ENCODE measurements at places on chromosomes 7 and 10.

DNA sequence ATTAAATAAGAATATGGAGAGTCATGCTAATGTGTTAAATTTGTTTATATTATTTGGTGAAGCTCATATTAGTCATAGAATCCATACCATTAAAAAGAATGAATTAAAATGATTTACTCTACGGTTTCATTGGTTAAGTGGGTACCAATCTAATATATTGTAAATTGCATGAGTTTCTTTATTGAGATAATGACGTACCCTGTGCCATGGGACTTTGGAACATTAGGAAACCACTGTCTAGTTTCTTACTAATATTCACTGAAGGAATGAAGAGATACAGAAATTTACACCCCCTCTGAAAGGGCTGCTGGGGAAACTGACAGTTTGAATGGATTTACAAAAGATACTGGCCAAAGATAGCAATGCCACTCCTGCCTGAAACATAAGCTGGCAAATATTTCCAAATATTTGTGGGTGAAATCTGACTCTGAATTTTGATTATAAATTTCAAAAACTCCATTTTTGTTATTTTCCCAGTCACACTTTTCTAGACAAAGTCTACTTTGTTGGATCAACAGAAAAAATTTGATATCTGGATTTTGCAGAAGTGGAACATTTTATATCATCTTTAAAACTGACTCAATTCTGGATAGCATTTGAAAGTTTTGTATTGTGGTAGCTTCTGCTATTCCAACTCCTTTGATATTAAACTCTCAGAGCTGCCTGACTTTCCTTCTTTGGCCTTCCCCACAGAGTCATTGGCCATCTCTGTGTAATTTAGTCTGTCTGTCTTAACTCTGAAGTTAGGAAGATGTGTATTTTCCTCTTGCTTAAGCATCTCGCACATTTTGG lies 22.3 kb downstream of the MDFIC start:
- H3K36me3 ChIP-seq, result peaks cover 18% of the 10 kb centered on the region
- DNase-seq, result no peak
- peak overlapping the region; percentile 53 for H3K4me3 ChIP-seq
- H3K4me1 ChIP-seq, result peaks cover 9% of the 10 kb centered on the region
- peak overlapping the region; percentile 54 for H3K27ac ChIP-seq
- H3K27me3 ChIP-seq, result no peaks in the 10 kb centered on the region

DNA sequence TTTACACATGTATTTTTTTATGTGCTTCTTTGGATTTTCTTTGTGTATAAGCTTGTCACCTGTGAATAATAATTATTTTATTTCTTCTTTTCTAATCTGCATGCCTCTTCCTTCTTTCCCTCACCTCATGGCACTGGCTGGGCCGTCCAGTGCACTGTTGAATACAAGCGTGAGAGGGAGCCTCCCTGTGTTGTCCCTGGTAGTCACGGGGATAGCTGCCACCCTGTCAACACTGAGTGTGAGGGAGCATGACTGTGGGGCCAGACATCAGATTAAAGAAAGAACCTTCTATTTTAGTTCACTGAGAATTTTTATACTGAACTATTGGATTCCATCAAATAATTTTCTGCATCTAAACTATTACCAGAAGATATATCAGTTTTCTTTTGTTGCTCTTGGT lies 187.9 kb downstream of the CDC14C start:
- DNase-seq, result no peak
- no peaks in the 10 kb centered on the region for H3K4me1 ChIP-seq
- no peak overlapping the region for H3K4me3 ChIP-seq

- H3K4me1 ChIP-seq, result peaks cover 32% of the 10 kb centered on the region
- no peak overlapping the region for H3K4me3 ChIP-seq
- H3K27me3 ChIP-seq, result no peaks in the 10 kb centered on the region
Measured at GRCh38 chr10:91607646-91608403, 25.0 kb downstream of the PPP1R3C start.

GRCh38 chr10:23367896-23368595 lies 23.4 kb upstream of the C10orf67 start:
- peaks cover 17% of the 10 kb centered on the region for H3K4me1 ChIP-seq
- no peak overlapping the region for H3K4me3 ChIP-seq
- DNase-seq, result no peak
- no peaks in the 10 kb centered on the region for H3K36me3 ChIP-seq
- no peak overlapping the region for H3K27ac ChIP-seq

DNA sequence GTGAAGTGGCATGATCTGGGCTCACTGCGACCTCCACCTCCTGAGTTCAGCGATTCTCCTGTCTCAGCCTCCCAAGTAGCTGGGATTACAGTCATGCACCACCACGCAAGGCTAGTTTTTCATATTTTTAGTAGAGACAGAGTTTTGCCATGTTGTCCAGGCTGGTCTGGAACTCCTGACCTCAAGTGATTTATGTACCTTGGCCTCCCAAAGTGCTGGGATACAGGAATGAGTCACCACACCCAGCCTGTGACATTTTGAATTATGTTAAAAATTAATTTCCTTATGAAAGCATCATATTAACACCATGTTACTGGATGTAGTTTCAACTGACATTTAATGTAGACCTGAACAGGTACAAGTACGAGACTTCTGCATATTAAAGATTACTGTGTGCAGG lies 24.3 kb downstream of the ABCB4 start:
- H3K4me1 ChIP-seq, result peaks cover 7% of the 10 kb centered on the region
- no peak overlapping the region for H3K4me3 ChIP-seq
- DNase-seq, result no peak
- H3K36me3 ChIP-seq, result no peaks in the 10 kb centered on the region
- no peak overlapping the region for H3K27ac ChIP-seq
- H3K27me3 ChIP-seq, result no peaks in the 10 kb centered on the region

DNA sequence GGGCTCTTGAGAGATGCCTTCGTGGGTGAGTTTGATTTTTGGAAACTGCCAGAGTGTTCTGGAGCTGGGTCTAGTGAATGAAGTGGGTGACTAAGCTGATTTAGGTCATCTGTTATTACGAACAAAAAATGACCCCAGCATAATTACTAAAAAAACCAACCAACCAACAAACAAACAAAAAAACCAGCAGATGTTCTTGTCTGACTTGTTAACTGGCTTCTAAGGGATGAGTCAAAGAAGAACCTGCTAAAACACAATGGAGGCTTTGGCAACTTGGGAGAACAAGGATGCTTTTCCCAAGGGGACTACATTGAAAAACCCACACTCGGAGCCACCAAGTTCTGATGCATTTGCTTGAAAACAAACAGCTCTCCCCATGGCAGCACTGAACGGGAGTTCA lies 11.5 kb downstream of the TACR2 start:
- no peak overlapping the region for H3K4me3 ChIP-seq
- H3K36me3 ChIP-seq, result peaks cover 11% of the 10 kb centered on the region
- DNase-seq, result no peak
- H3K4me1 ChIP-seq, result peaks cover 9% of the 10 kb centered on the region

- H3K4me1 ChIP-seq, result no peaks in the 10 kb centered on the region
- no peaks in the 10 kb centered on the region for H3K27me3 ChIP-seq
- no peak for DNase-seq
- H3K36me3 ChIP-seq, result no peaks in the 10 kb centered on the region
Measured at GRCh38 chr7:107068156-107068555, 23.7 kb downstream of the PRKAR2B start.

DNA sequence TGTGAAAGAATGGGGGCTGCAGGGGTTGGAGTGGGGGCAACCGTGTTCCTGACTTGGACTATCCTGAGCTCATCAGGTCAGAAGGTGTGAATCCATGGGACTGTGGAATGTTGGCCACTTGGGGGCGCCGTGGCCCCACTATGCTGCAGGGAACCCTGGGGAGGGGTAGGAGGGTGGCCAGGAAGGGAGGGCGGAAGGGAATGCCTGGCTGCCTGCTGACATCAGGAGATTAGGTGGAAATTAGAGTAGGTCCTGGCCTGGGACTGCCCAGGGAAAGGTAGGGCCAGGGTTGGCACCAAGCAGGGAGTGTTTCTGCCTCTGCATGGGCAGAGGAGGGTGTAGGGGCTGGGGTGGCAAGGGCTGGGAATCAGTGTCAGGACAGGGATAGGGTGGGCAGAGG lies 65.8 kb upstream of the PRSS58 start:
- no peak overlapping the region for H3K4me3 ChIP-seq
- H3K27ac ChIP-seq, result no peak overlapping the region
- peaks cover 3% of the 10 kb centered on the region for H3K4me1 ChIP-seq
- H3K36me3 ChIP-seq, result no peaks in the 10 kb centered on the region

- no peak overlapping the region for H3K4me3 ChIP-seq
- DNase-seq, result peak; percentile 52
- peaks cover 14% of the 10 kb centered on the region for H3K27me3 ChIP-seq
- no peak overlapping the region for H3K27ac ChIP-seq
- H3K4me1 ChIP-seq, result no peaks in the 10 kb centered on the region
- H3K36me3 ChIP-seq, result no peaks in the 10 kb centered on the region
Measured at GRCh38 chr10:131786756-131787605, 113.8 kb upstream of the PPP2R2D start.

DNA sequence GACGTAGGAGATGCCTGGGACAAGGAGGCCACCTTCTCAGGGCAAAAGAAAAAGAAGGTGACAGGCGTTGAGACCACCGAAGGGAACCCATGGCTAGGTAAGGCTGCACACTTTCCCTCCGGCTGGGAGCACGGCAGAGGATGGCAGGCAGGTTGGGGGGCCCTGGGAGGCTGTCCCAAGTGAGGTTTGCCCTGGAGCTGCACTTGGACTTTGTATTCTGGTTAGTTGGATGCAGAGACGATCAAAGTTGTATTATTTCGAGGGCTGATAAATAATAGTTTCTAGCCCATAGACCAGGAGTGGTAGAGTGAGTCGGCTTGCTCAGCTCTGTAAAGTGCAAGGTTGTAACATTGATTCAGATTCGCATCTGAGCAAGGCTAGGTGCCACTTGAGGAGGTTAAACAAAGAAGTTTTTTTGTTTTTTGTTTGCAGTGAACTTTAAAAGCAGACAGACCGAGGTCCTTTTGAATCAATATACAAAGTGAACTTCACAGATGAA lies 608 bp downstream of the ENTPD7 start:
- H3K27ac ChIP-seq, result peak overlapping the region; percentile 64
- no peak for DNase-seq
- peaks cover 12% of the 10 kb centered on the region for H3K36me3 ChIP-seq
- H3K4me3 ChIP-seq, result peak overlapping the region; percentile 92
- H3K4me1 ChIP-seq, result peaks cover 21% of the 10 kb centered on the region

DNA sequence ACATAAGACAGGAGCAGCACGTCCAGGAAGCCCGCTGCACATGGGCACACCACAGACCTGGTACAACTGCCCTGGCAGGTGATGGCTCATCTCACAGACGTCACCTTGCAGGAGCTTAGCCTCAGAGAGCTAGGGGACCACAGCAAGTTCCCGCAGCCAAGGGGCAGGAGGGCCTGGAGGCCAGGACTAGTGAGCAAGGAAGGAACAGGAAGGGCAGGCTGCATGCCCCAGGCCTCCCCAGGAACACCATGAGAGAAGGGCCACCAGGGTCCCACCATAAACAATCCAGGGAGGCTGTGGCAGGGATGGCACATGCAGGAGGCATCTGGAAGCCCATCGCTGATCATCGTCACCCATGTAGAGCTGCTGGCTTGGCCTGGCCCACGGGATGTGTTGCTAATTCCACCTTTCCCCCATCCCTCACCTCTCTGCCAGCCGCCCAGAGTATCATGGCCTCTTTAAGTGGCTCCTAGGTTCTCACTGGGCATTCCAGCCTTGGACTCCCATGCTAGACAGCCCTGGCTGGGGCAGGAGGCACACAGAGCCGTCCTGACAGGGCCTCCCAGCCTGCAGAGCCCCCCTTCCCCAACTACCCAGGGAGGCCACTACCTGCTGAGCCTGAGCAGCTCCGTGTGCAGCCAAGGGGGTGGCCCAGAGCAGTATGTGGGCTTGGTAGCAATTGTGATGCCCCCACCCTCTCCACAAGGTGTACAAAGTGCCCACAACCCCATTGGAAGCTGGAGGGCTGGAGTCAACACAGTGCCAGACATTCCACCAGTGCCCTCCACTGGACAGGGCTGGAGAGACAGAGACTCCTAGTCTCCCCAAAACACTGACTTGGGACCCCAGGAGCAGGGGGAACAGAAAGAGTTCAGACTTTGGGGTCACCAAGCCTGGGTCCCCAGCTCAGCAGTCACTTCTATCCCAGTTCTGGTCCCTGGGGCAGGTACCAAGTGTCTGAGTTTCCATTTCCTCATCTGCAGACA lies 35.5 kb downstream of the GRID1 start:
- H3K4me1 ChIP-seq, result no peaks in the 10 kb centered on the region
- no peak overlapping the region for H3K27ac ChIP-seq
- H3K27me3 ChIP-seq, result peaks cover 10% of the 10 kb centered on the region
- no peak overlapping the region for H3K4me3 ChIP-seq
- DNase-seq, result no peak
- no peaks in the 10 kb centered on the region for H3K36me3 ChIP-seq
